Stimulated activated CD4-positive, alpha-beta T cell treated with anti-CD3 and anti-CD28 coated beads, Interleukin-2, amount 100 ng/mL, for 24 hours (primary cell): ENCODE measurements at places on chromosomes 16 and 17.
A peak's percentile ranks its signal among the peaks of the same experiment; 100 is the strongest.

DNA sequence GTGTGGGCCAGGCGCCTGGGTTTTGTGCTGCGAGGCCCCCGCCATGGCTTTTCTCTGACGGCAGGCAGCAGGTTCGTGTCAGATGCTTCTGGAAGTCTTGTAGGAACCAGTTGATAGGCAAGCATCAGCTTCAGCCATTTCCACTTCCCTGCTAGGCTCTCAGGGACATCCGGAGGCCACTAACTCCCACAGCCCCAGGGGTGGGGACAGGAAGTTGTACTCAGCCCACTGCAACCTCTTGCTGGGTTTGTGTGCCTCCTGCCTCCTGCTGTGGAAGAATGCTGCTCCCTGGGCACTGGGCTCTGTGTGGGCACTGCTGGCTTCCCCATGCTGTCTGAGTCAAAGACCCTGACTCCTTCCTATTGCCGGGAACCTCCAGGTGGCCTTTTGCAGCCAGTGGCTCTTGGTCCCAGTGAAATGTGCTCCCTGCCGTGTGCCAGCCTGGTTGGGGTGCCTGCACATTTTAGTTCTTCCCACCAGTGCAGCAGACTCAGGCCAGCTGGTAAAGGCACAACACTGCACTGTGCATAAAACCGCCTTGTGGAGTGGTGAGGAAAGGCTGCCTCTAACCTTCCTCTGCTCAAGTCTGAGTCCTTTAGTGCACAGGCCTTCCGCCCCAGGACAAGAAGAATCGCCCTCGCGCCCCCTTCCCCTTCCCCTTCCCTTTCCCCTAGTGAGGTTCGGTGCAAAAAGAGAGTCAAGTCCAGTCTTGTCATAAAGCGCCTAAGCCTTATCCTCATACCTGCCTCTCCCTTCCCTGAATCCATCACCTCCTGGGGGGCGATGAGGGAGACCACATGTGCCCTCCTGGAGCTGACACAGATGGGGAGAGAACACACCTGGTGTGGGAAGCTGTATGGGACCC is 16.6 kb downstream of the LDHD start:
- peak; percentile 57 for DNase-seq

- no peak for DNase-seq
These were observed 7.5 kb downstream of the RFFL start for GRCh38 chr17:35056013-35056412.

DNA sequence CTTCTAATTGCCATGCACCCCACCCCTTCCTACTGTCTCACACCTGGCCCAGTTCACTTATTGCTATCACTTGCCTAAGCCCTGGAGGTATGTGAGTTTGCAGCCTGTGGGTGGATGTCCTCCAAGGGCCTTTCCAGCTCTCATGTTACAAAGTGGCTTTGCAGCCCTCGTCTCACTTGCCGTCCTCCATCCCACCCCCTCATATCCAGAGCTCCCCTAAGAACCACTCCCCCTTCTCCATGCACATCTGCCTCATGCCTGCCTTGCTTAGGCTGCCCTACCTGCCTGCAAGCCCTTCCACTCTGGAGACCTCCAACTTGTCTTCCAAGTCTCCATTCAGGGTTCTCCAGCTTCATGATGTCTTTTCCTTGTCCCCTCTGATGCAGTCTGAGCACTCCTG is 119.4 kb upstream of the NLRP1 start:
- DNase-seq, result no peak

- DNase-seq, result no peak
These were observed 585.8 kb upstream of the GOT2 start for GRCh38 chr16:59319871-59320270.

GRCh38 chr16:12677502-12677901 is 126.2 kb downstream of the CPPED1 start:
- no peak for DNase-seq

DNA sequence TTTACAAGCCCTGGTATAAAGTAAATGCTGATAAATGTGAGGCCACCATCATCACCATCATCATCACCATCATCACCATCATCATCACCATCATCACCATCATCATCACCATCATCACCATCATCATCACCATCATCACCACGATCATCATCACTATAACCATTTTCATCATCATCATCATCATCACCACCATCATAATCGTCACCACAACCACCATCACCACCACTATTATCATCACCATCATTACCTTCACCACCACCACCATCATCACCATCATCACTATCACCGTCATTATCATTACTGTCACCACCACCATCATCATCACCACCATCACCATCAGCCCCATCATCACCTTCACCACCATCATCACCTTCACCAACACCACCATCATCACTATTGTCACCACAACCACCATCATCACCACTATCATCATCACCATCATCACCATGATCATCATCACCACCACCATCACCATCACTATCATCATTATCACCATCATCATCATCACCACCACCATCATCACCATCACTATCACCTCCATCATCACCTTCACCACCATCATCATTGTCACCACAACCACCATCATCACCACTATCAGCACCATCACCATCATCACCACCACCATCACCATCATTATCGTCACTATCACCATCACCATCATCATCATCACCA is 16.6 kb upstream of the ZNF469 start:
- no peak for DNase-seq
